ENCODE measurements at places on chromosomes 5 and 9.

- no peak for DNase-seq
Observed at GRCh38 chr9:73020877-73021276, 68.0 kb upstream of the ALDH1A1 start.

GRCh38 chr5:50963971-50964745 lies 297.7 kb downstream of the PARP8 start:
- DNase-seq, result no peak

DNA sequence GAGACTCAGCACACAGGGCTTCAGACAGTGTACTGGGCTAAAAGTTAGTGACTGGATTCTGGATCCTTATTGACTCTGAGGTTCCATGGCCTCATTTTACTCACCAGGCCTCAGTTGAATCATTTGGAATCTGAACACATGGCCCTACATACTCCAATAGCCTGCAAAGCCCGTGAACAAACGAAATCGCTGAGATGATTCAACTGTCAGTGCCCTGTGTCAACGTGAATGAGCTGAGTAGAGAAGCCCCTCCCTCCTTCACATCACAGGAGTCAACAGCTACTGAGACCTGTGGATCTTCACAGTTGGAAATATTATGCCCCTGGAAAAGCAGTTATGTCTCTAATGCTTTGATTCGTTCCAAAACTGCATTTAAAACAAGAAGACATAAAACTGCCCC lies 429.3 kb downstream of the GADD45G start:
- DNase-seq, result no peak

DNA sequence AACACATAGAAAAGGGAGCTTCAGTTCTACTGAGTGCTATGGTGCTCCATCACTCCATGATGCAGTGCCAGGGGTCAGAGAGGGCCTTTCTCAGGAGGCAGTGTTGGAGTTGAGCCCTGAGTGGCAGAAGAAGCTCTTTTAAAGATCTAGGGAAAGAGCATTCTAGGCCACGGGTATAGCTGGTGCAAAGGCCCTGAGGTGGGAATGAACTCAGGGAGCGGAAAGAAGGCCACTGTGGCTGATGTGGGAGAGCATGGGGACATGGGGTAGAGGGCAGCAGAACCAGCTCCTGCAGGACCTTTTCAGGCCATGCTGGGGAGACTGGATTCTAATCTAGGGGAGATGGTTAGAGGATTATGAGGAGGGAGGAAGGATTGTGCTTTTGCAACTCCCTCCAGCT lies 9.9 kb downstream of the PSD2 start:
- no peak for DNase-seq

GRCh38 chr5:98519571-98519970 lies 253.9 kb upstream of the RGMB start:
- DNase-seq, result no peak

DNA sequence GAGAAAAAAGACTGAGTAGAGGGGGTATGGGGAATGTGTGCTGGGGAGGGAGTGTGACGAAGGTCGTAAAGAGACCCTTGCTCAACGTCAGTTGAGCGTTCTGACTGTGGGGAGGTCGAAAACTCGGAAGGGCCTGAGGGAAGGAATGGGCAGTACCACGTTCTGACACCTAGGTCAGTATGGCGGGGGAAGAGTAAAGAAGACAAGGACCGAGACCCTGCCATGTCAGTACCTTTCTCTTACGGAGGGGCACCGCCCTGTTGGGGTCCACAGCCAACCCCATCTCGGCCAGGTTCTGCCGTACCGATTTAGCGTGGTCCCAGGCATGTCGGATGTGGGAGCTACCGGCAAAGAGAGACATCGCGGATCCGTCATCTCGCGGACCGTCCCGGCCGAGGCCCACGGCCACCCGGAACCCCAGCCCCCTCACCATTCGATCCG lies 375 bp downstream of the NOP16 start:
- peak; percentile 44 for DNase-seq

GRCh38 chr5:26649000-26649399 lies 389.4 kb downstream of the CDH9 start:
- no peak for DNase-seq

DNA sequence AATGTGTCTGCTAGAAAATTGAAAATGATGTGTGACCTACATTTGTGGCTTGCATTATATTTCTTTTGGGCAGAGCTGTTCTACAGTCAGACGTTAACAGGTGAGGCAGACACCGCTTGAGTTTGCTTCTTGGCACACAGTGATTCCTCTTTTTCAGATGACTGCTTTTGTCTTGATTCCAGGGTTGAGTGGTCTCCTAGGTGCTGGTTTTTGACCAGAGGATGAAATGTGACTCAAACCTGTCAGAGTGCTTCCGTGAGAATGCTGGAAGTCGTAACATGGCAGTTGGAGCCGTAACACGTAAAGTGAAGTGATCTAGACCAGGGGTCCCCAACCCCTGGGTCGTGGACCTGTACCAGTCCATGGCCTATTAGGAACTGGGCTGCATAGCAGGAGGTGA lies 28.3 kb upstream of the NDFIP1 start:
- DNase-seq, result no peak

DNA sequence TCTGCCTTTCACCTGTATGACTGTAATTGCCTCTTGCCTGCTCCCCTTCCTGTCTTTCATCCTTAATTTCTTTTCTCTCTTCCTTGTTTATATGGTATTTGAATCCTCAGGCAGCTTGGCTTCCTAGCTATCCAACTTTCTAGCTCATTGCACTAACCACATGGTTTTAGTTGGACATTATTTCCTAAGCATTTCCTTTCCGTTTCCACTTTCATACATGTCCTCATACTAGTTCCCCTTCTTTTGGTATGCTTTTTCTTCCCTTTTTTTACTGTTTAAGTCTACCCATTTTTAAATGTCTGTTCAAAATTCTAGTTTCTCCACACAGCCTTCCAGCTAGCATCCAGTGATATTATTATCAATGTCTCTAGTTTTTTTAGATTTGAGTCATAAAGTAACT lies 6.6 kb downstream of the CWC27 start:
- no peak for DNase-seq

DNA sequence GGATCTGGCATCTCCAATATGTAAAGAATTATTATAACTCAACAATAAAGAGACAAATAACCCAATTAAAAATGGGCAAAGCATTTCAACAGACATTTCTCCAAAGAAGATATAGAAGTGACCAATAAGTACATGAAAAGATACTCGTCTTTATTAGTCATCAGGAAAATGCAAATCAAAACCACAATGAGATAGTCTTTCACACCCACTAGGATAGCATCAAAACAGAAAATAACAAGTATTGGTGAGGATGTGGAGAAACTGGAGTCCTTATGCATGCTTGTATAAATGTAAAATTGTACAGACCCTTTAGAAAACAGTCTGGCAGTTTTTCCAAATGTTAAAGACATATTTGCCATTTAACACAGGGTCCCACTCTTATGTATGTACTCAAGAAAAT lies 39.1 kb upstream of the ITGA1 start:
- no peak for DNase-seq

DNA sequence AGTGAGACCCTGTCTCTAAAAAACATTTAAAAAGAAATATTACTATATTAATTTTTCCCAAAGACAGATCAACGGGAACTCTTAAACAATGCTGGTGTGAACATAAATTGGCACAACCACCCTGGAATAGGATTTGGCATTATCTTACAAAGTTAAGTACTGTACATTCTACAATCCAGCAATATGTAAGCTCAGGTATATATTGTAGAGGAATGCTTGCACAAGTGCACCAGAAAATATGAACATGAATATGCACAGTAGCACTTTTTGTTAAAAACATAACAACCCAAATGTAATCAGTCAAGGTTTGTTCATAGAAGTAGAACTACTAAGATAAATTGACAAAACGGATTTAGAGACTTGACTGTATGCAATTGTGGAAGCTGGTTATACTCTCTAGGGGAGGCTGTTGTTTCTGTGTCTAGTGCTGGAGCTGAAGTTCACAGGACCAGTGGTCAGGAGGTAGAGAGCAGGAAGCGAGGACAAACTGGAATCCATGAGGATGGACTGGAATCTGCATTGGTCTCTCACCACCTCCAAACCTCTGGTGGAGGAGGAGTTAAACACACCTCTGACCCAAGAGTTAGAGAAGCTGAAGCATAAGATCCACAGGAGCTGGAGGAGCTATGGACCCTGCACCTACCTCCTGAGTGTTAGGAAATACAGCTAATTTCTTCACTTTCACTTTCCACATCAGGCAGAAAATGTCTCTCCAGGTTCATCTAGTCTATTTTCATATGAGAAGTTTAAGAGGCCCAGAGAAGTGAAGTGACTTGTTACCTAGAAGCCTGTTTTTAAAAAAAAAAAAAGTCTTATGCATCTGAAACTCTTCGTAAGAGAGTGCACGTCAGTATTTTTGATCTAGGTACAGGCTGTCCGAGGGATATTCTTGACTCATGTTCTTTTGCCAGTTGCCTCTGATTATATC lies 20.3 kb upstream of the RIC1 start:
- no peak for DNase-seq

DNA sequence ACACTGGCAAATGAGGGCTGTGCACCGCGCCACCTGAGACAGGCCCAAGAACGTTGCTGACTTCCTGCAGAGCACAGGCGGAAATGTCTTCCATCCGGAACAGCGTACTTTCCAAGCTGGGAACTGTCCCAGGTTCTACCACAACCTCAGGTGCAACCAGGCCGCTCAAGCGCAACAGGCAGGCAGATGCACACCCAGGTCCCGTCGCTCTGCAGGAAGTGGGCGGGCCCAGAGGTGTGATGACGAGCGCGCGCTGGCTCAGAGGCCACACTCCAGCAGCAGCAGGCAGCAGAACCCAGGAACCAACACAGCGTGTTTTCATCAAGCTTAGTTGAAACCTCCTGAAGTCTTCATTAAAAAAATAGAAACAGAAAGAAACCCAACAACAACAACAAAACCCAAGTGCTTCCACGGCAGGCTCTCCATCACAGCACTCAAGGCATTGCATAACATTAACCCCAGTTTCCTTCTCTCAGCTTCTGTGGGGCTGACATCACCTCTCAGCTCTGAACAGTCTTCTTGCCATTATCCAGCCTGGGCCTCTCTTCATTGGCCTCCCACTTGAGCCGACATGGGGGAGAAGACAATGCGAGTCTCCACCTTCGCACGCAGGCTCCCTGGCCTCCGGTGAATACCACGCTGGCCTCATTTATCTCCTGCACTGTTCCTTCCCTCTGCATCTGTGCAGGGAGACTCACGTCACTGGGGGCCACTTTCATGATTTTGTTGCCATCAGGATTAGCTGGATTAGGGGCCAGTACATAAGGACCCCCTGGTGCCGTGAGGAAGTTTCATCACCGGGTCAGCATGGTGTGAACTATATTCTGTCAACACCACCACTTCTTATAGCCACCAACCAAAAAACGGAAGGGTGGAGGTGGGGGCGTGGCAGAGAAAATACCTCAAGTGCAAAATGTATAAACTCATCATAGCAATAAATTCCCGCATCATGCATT lies 22.1 kb downstream of the PTCH1 start:
- no peak for DNase-seq

DNA sequence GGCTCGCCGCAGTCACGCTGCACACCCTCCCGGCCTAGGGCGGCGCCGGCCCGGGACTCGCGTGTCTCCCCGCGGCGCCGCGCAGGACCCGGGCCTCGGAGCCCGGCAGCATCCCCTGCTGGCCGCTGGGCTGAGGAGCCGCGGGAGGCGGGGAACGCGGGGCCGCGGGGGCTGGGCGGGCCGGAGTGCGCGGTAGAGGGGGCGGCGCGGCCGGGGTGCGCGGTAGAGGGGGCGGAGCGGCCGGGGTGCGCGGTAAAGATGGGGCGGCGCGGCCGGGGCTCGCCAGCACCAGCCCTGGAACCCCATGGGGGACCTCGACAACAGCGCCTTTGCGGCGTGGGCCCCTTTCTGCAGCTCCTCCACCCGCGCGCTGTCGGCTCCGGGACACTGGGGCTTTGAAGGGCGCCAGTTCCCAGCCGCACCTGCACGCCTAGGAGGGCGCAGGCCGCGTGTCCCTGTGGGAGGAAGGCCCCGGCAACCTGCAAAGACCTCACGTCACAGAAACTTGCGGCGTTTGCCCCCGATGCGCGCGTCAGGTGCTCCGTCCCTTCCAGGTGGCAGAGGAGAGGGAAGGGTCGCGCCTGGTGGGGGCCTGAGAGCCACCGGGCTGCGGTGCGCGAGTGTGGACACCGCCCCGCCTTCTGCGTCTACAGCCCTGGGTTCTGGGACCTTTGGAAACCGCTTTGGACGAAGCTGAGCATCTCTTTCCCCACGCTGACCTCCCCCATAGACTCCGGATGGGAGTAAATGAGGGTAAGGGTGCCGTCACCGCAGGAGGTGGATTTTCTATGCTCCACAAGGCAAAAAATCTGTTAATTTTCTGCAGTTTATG lies 49.6 kb downstream of the NSUN2 start:
- DNase-seq, result no peak

DNA sequence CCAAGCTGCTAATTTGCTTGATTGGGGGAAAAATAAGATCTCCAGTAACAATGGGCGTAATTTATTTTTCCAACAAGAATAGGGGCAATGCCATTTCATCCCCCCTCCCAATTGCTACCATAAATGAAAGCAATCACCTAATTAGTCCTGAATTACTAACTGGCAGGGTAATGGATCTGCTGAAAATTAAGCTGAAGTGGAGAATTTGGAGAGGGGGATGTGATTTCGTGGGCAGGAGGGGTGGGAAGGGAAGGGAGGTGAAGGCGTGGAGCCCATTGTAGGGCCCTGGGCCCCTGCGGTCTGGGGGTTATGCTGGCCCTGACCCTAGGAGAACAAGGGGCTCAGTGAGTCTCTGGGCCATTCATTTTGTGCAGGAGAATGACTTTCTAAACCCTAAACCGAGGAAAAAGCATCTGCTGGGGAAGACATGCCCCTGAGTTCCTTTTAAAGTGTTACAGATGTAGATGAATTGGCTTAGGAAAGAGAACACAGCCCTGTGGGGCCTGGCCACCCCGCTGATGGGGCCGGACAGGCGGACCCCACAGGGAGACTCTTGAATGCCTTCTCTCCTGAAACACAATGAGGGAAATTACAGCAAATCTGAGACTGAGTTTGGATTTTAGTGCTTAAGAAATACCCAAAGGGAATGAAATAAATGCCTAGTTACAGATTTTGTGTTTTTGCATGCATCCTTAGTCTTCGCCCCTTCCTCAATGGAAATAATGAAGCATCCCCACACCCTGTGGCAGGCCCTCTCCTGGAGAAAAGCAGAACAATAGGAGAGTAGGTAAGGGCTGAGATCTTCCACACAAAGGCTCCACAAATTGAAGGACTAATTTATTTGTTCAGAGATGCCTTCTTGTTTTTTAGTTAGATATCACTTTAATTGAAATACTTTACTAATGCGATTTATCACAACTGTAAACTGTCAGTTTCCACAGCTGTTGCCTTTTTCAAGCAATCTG lies 143.2 kb downstream of the PSAT1 start:
- no peak for DNase-seq

DNA sequence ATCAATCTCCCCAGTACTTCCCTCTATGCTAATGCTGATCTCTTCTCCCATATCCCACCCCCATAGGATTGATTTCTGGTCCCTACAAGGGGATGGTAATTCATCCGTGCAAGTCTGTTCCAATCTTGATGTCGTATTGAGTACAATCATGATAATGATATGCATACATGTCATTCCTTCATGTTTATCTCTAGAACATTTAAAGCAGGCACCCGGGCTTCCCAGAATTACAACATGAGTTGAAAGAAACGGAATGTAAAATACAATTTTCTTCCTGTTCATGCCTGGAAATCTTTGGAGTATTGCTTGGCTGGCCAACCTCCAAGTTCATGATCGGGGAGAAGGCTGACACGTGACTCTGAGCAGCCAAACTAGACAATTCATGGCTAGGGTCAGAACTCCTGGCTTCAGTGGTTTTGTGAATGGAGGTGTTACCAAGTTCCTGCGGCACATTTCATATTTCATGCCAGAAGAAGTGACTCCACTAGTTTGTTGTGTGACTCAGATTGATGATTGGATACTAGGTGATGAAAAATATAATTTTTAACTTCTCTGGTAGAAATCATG lies 66.6 kb downstream of the C9orf152 start:
- DNase-seq, result no peak

GRCh38 chr9:11653867-11654266 lies 1039.3 kb upstream of the TYRP1 start:
- DNase-seq, result no peak

Measured in SW 1271 (cell line).